ENCODE measurements at places on chromosomes 4 and X. TPM values are rescaled to one million over a fixed set of nuclear protein-coding genes. Genes with fewer than 3 reads are reported as not detected.

- no peak overlapping the region for H3K27ac ChIP-seq
- no peak overlapping the region for H3K4me3 ChIP-seq
- DNase-seq = no peak
- H3K36me3 ChIP-seq = no peaks in the 10 kb centered on the region
- H3K4me1 ChIP-seq = no peaks in the 10 kb centered on the region
- H3K27me3 ChIP-seq = no peaks in the 10 kb centered on the region
These were observed 102.3 kb downstream of the FAM193A start for GRCh38 chr4:2638730-2639129.

DNA sequence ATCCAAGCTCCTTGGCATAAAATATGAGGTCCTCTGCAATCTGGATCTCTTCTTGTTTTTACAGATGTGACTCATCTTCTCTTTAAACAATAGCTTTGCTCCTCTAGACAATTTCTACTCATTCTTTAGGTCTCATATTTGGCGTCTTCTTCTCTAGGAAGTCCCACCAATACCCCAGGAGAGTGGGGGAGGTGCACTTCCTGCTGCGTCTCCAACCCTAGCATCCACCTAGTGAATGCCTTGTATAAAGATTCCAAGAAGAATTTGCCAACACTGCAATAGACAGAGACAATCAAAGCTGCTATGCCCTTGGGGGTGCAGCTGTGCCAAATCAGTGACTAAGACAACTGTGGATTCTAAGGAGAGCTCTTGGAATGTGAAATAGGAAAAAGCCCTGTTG lies 45.7 kb upstream of the SLC10A7 start:
- H3K4me3 ChIP-seq = no peak overlapping the region
- H3K27me3 ChIP-seq = no peaks in the 10 kb centered on the region
- no peak overlapping the region for H3K27ac ChIP-seq
- DNase-seq = no peak
- H3K36me3 ChIP-seq = no peaks in the 10 kb centered on the region

DNA sequence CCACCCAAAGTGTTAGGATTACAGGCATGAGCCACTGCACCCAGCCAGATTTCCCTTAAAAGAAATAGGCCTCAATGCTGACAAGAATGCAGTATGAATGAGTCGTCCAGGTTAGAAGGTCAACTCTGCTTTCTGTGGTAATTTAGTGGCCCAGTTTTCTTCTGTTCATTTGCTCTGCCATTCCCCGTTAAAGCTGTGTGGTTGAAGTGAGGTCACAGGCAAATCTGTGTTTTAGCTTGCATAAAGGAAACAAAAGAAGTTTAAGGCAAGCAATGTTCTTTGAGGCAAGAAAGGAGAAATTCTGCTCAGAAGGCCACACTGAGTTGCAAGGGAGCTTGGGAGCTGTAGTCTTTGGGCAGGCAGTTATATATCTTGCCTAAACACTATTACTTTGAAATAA lies 176.8 kb downstream of the LARP7 start:
- no peaks in the 10 kb centered on the region for H3K27me3 ChIP-seq
- H3K36me3 ChIP-seq = no peaks in the 10 kb centered on the region
- no peak overlapping the region for H3K27ac ChIP-seq

DNA sequence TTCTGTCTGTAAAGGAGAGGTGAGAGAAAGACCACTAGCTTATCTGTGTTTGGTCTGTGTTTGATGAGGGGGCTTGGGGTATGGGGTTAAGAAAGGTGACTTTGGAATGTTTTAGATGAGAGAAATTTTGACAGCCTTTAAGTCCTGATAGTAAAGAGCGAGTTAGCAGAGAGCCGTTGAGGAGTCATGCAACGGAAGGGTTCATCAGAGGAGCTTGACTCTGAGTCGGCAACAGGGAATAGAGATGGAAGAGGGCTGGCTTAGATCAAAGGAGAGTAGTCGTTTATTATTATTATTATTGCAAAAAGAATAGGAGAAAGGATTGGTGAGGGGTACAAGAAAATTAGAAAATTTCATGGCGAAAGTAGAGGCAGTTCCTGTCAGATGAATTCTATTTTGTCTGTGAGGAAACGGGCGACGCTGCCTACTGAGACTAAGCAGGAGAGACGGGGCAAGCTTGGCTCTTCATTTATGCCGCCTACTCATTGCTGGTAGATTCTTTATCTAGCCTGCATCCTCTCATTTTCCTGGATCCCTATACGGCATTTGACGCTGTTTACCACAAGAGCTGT lies 473 bp upstream of the VAMP7 start:
- peak overlapping the region; percentile 91 for H3K27ac ChIP-seq
- no peaks in the 10 kb centered on the region for H3K36me3 ChIP-seq
- H3K4me1 ChIP-seq = no peaks in the 10 kb centered on the region
- no peaks in the 10 kb centered on the region for H3K27me3 ChIP-seq

- H3K4me3 ChIP-seq = no peak overlapping the region
- DNase-seq = no peak
- H3K27ac ChIP-seq = no peak overlapping the region
- no peaks in the 10 kb centered on the region for H3K4me1 ChIP-seq
- H3K27me3 ChIP-seq = no peaks in the 10 kb centered on the region
- no peaks in the 10 kb centered on the region for H3K36me3 ChIP-seq
These were observed 2.4 kb downstream of the XAGE3 start for GRCh38 chrX:52865343-52865998.

DNA sequence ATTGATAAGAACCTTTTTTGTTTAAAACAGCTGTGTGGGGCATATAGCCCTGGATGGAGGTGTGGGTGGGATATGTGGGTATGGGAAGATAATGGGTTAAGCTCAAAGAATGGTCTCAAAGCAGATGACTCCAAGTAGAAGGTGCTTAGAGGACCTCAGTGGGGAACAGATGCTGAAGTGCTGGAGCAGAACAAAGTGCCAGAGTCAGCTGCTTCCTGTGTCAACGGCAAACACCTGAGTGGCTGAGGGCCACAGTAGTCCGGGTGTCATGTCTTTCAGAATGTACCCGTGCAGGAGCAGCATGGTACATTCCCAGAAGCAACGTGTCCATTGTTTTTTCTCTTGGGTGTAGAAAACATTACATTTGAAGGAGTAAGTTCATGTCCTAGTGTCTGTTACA lies 210.6 kb downstream of the CCNG2 start:
- H3K4me1 ChIP-seq = no peaks in the 10 kb centered on the region
- no peaks in the 10 kb centered on the region for H3K36me3 ChIP-seq
- no peaks in the 10 kb centered on the region for H3K27me3 ChIP-seq
- H3K4me3 ChIP-seq = no peak overlapping the region
- DNase-seq = no peak

DNA sequence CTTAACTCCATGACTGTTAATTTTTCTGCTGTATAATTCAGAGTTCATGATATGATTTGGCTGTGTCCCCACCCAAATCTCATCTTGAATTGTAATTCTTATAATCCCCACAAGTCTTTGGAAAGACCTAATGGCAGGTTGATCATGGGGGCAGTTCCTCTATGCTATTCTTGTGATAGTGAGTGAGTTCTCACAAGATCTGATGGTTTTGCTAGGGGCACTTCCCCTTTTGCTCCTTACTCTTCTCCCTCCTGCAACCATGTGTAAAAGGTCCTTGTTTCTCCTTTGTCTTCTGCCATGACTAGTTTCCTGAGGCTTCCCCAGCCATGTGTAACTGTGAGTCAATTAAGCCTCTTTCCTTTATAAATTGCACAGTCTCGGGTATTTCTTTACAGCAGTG lies 1751.9 kb downstream of the ARAP2 start:
- H3K27ac ChIP-seq = no peak overlapping the region
- H3K4me3 ChIP-seq = no peak overlapping the region
- H3K27me3 ChIP-seq = no peaks in the 10 kb centered on the region
- no peak for DNase-seq
- H3K36me3 ChIP-seq = no peaks in the 10 kb centered on the region

DNA sequence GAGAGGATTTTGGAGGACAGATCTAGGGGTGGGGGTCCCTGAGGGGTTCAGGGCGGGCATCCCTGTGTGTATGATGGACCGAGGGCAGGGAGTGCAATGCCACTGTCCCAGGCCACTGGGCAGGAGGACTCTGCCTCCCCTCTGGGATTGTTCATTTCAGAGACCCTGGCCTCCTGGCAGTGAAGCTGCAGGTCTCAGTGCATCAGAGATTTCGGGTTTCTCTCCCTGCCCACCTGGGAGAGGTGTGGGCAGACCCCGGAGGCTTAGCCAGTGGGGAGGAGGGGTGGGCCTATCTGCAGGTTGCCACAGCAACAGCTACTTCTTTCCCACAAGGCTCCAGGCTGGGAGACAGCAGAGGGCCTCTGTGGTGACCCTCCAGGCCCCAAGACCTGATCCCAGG lies 80.1 kb upstream of the LRPAP1 start:
- H3K27me3 ChIP-seq = no peaks in the 10 kb centered on the region
- no peaks in the 10 kb centered on the region for H3K36me3 ChIP-seq
- H3K4me1 ChIP-seq = no peaks in the 10 kb centered on the region
- H3K4me3 ChIP-seq = no peak overlapping the region

- peak overlapping the region; percentile 90 for H3K27ac ChIP-seq
- H3K4me1 ChIP-seq = no peaks in the 10 kb centered on the region
- H3K36me3 ChIP-seq = no peaks in the 10 kb centered on the region
- peak overlapping the region; percentile 60 for H3K4me3 ChIP-seq
These were observed 12.4 kb upstream of the ZCCHC13 start for GRCh38 chrX:74291577-74291963.

GRCh38 chr4:2006956-2007653 lies 1.7 kb downstream of the NELFA start:
- no peaks in the 10 kb centered on the region for H3K4me1 ChIP-seq
- H3K27me3 ChIP-seq = no peaks in the 10 kb centered on the region
- peak overlapping the region; percentile 98 for H3K4me3 ChIP-seq
- H3K27ac ChIP-seq = no peak overlapping the region
- H3K36me3 ChIP-seq = no peaks in the 10 kb centered on the region

DNA sequence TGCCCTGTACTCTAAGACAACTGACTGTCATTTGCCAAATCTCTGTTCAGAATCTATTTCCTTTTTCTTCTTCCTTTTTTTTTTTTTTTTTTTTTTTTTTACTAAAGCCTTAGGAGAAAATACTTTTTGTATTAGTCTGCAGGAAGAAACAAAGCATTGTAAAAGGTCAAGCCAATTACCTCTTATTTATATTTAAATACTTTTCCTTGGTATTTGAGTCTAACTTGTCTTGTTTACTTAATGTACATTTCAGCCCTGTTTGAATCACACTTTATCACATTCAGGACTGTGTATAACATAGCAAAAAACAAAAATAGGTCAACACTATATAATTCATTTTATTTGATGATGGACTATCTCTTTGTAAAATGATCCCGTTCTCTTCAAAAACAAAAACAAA lies 262.2 kb downstream of the RPA4 start:
- no peak overlapping the region for H3K27ac ChIP-seq
- H3K4me3 ChIP-seq = no peak overlapping the region
- H3K27me3 ChIP-seq = peaks cover 6% of the 10 kb centered on the region
- no peaks in the 10 kb centered on the region for H3K4me1 ChIP-seq
- no peaks in the 10 kb centered on the region for H3K36me3 ChIP-seq
- DNase-seq = no peak

DNA sequence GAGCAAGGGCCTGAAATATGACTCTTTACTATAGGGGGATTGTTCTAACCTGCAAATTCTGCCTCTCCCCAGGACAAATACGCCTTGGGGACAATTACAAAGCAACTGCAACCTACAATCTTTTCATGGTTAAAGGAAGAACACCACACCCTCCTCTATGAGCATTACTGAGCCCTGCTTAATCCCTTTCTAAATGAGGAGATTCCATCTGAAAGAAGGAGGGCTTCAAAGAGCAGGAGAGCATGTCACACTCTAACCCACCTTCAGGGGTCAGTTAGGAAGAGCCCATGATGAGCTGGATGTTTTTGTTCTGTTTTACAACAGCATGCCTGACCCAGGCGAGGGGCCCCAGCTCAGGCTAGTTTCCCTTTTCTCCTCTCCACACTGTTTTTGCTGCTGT lies 134.0 kb upstream of the ANXA3 start:
- no peak overlapping the region for H3K4me3 ChIP-seq
- no peaks in the 10 kb centered on the region for H3K27me3 ChIP-seq
- DNase-seq = no peak
- H3K27ac ChIP-seq = no peak overlapping the region
- H3K4me1 ChIP-seq = no peaks in the 10 kb centered on the region
- no peaks in the 10 kb centered on the region for H3K36me3 ChIP-seq

DNA sequence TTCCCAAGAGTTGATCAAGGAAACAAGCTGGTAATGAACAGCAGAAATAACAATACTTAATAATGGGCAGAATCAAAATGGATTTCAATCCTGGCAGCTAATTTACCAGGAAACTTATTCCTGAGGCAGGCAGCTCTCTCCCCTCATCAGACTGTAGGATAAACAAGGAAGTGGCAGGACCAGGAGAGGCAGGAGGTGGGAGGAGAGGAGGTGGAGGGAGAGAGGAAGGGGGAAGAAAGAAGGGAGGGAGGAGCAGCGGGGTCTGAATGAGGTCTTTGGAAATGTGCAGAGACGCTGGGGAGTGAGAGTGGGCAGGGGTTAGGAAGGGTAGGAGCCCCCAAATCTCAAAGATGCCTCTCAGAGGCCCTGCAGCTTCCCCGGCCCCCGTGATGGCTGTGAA lies 231.5 kb downstream of the BCOR start:
- no peaks in the 10 kb centered on the region for H3K27me3 ChIP-seq
- no peak overlapping the region for H3K4me3 ChIP-seq
- no peak overlapping the region for H3K27ac ChIP-seq
- H3K36me3 ChIP-seq = no peaks in the 10 kb centered on the region
- no peak for DNase-seq

DNA sequence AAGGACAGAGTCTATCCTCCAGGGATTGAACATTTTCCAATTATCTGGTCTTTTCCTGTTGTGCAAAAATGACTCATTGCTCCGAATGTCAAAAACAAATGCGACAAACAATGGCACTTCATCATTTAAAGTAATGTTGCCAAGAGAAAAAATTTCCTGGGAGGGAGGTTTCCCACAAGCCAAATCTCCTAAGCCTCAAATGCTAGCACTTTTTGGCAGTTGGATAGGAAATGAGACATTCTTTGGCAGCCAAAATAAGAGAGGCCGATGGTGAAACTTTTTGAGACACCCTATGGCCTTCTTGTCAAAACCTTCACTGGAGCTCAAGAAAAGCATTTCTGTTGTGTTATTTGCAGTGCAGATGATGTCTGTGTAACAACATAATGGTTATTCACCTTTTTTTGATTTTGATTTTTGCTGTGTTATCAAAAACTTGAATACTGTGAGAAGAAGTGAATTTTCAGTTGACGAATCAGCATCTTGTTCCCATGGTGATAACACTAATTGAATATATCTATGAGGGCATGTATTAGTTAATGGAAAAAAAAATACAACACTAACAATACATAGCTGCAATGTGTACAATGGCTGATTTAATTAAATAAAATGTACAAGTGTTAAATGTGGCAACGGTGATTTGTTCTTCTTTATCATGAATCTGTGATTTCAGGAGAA lies 333.8 kb downstream of the ANK2 start:
- H3K4me3 ChIP-seq = no peak overlapping the region
- no peaks in the 10 kb centered on the region for H3K27me3 ChIP-seq
- peak overlapping the region; percentile 67 for H3K27ac ChIP-seq
- H3K36me3 ChIP-seq = no peaks in the 10 kb centered on the region
- H3K4me1 ChIP-seq = no peaks in the 10 kb centered on the region

- DNase-seq = peak; percentile 40
- no peak overlapping the region for H3K4me3 ChIP-seq
- no peak overlapping the region for H3K27ac ChIP-seq
- H3K27me3 ChIP-seq = no peaks in the 10 kb centered on the region
These were observed 136.2 kb downstream of the EVC2 start for GRCh38 chr4:5572114-5572513.

Gene ZNF674
- total RNA-seq = 2.6 TPM

Gene DMRTC1
- total RNA-seq = not detected

Gene PPARGC1A
- 6.1 TPM for total RNA-seq

Gene BTK
- total RNA-seq = 3.9 TPM

Gene ARX
- total RNA-seq = 0.33 TPM

Data from breast epithelium (tissue), 4 donors.